ENCODE measurements at places on chromosomes 7 and 10.

GRCh38 chr7:120833546-120833945, 24.4 kb downstream of the TSPAN12 start:
- DNase-seq: no peak

DNA sequence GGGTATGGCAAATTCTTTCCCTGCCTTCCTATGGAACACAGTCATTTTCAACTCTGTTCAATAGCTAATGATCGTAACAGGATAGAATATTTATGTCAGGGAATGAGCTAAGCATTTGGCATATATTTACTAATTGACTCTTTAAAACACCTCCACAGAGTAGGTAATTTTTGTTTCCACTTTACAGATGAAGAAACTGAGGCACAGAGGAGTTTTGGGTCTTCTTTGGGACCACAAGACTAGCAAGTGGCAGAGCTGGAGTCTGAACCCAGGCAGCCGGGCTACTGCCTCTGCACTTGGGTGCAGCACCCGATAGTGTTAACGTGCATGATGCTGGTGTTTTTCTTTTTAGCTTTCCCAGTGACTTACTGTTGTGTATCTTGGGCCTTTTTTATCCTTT, 384.0 kb downstream of the SFMBT2 start:
- DNase-seq: no peak

DNA sequence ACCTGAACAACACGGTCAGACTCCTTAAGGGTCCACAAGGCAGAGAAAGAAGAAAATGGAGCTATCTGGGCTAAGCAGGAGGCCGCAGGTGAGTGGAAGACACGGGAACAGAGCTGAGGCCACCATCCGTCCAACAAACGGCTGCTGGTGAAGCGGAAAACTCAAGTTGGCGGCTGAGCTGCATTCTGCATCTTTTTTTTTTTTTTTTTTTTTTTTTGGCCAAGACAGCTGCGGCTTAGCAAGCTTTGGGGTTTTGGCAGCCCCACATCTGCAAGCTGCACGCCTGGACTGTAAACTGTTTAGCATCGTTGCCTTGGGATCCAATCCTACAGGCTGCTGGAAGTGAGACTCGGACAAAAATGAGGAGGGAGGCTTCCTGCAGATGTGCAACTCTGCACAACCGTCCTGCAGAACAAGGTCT, 37.4 kb downstream of the RGS10 start:
- no peak for DNase-seq

DNA sequence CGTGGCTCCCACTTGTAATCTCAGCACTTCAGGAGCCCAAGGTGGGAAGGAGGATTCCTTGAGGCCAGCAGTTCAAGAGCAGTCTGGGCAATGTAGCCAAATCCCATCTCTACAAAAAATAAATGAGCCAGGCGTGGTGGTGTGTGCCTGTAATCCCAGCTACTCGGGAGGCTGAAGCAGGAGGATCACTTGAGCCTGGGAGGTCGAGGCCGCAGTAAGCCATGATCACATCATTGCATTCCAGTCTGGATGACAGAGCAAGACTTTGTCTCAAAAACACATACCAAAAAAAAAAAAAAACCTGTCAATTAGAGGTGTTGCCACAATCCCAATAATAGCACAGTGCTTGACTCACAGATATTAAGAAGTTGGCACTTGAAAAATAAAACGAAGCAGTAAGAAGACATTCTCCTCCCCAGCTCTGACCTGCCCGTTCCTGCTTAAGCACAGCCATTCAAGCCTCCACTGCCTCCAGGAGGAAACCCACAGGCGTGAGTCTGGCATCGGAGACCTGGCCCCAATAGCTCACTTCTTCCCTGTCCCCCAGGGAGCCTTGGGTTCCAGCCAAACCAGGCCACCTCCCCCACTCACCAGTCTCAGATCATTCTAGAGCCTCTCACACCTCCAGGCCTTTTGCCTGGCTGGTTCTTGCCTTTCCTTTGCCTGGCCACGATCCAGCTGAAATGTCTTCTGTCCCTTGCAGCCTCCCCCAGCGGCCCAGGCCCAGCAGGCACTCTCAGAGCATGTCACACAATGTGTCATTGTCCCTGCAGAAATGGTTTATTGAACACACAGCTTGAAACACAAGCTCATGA, 45.3 kb upstream of the GTF2I start:
- no peak for DNase-seq

- no peak for DNase-seq
Measured at GRCh38 chr10:90998733-90999511, 78.0 kb upstream of the ANKRD1 start.
